ENCODE measurements at places on chromosomes 13 and 19. TPM values are rescaled to one million over a fixed set of nuclear protein-coding genes. Genes with fewer than 3 reads are reported as not detected.

The C1QTNF9B gene
- not detected for total RNA-seq

DNA sequence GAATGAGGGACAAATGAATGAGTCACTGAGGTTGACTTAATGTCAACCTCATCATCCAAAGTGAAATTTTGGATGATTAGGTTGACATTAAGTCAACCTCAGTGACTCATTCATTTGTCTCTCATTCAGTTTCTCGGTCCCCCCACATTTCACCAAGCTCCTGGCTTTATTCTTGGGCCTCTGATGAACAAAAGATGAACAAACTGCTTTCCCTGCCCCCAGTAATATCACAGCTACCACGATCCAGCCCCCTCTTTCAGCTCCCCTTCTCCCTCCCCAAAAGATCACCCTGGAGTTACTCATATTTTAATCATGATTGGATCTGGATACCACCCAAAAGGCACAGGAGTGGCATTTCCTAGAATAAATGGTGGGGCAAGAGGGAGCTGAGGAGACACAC is 10.8 kb downstream of the CEACAM18 start:
- DNase-seq, result no peak

The HSH2D gene
- not detected for total RNA-seq

DNA sequence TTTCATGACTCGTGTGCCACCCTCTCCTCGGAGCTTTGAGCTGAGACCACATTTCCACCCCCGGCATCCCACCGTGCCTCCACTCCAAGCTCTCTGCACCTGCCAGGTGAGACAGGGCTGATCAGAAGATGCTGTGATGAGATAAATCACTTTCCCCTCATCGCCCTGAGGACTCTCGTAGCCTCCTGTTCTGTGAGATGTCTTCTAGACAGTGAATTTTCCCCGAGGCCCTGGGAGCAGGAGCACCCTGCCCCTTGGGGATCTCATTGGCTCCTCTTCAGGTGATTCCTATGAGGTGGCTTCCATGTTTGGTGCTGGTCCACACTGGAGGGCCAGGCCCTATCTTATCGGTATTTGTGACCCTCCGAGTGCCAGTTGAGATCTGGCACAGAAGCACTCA is 154.0 kb upstream of the TSHZ3 start:
- no peak for DNase-seq

The RTBDN gene
- total RNA-seq, result 0.64 TPM

DNA sequence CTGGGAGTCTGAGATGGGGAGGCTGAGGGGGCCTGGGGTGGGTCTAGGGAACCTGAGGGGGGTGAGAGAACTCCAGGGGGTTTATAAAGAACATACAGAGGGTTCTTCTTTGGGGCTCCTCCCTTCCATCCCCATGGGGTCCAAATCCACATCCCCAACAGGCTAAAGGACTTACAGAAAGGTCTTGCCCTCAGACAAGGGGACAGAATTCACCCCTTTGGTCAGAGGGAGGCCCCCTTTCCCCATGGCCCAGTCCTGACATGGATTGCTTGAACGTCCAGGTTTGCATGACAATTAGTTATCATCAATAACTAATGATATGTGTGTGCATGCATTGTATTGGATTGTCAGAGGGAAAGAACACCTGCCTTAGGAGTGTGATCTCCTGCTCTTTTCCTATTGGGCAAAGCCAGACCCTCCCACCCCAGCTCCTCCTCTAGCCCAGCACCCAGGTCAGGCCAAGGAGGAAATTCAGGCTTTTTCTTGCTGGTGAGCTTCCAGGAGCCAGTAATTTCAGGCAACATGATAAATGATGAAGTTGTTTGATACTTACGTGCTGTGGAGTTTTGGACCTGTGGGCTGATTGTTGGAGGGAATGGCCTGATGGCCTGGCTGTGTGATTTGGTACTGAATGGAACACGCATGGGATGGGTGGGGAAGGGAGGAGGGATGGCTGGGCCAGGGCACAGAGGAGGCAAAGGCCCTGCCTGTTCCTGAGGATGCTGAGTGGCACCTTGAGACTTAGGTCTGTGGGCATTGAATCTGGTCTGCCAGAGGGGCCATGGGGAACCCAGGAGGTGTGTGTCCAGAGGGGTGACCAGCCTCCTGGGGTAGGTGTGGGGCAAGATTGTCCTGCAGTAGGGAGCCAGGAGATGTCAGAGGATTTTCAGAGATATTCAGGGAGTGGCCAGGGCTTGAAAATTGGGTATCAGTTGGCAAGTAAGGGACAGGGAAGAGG is 1.1 kb downstream of the KLHL26 start:
- DNase-seq, result no peak

The LRRC25 gene
- 1.00 TPM for total RNA-seq

- no peak for DNase-seq
These were observed 44.2 kb upstream of the PSG2 start for GRCh38 chr19:43126720-43127119.

The KRTDAP gene
- total RNA-seq, result not detected

DNA sequence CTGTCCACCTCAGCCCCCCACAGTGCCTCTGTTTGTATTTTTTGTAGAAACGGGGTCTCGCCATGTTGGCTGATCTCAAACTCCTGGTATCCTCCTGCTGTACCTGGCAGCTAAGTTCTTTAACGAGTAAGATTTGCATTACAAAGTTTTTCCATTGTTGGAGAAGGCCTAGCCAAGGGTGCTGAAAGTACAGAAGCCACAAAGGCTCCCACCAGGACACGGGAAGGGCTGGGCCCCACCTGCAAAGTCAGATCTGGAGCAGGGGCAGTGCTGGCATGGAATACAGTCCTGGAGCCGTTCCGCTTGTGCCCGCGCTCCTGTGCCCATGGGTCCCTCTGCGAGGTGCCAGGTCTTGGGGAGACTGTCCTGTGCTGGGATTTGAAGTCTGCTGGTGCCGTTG is 12.1 kb downstream of the FZR1 start:
- DNase-seq, result no peak

DNA sequence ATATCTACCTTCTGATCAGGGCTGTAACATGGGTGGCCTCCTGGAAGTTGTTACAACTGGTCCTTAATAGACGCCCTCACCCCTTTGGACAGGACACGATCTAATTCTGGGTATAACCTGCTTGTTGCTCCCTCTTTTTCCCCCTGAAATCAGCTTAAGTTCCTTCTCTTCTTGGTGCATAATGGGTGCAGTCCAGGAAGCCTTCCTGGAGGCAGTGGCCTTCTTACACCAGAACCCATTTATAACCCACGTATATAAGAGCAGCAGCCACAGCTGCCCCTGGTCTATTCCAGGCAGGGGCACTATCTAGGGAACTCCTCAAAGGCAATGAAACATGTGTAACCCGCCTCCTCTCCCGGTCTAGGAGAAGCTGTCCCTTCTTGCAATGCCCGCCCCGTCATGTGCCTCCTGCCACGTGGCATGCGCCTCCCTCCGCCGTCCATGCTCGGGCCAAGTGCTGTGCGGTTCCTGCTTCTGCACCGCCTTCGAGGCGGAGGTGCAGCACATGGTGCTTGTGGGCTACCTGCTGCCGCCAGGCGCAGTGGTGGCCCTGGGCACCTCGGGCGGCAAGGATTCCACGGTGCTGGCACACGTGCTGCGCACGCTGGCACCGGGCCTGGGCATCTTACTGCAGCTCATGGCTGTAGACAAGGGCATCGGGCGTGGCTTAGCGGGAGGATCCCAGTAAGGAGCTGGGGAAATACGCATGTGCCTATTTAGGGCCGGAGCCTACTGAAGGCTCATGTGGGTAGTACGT is 27.3 kb downstream of the ZNF175 start:
- DNase-seq, result no peak

GRCh38 chr19:48868114-48868886 is at the start of gene PLEKHA4:
TSS of gene PLEKHA4 (minus strand) at chr19:48868617. CDS start at chr19:48867620, 997 bp downstream.
- DNase-seq, result no peak

- no peak for DNase-seq
These were observed 88.2 kb upstream of the MBNL2 start for GRCh38 chr13:97133955-97134354.

- DNase-seq, result no peak
These were observed 46.3 kb upstream of the DCT start for GRCh38 chr13:94525781-94526180.

DNA sequence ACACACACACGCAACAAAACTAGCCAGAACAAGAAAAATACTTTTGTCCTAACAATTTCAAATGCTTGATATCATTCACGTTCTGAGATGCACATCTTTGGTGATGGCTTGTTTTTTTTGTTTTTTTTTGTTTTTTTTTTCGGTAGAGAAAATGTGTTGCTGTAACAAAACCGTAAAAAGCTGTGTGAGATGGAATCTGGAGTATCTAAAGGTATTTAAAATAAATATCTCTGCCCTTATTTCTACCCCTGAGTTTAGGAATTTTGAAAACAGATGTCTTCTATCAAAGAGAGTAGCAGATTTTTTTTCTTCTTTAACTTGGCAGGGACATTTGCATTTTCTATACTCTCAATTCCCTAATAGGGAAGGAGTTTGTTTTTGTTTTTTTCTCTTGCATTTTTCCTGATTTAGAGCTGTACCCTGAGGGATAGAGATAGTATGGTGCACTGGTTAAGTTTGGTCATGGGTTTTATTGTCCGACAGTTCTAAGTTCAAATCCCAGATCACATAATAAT is 446.6 kb downstream of the KLF5 start:
- no peak for DNase-seq

The GRK1 gene
- 0.45 TPM for total RNA-seq

The ZNF813 gene
- total RNA-seq, result 6.3 TPM

The LRRC63 gene
- total RNA-seq, result 1.7 TPM

DNA sequence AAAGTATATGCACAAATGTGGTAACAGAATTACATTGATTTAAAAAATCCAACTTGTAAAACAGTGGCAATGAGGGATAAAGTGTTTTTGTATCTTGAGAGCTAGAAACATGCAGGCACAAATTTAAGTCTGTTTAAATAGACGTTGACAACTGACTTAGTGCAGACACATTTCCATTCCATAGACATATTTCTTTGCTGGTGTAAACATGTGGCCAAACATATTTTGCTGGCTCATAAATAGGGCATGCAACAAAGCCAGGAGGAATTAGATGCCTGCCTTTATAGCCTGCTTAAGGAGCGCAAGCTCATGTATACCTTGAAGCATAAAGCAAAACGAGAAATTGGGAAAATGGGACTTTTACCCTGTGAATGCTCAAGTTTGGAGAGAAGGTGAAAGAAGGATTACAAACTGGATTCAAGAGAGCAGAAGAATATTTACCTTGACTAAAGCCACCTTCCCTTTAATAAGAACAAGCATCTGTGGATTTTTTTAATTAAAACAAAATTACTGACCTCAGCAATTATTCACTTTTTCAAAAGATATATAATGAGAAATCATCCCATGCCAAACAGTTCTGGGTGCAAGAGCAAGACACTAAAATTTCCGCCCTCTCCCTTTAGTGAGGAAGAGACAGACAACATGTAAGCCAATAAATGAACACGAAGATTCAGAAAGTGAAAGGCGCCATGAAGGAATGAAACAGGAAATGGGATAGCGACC is 71.0 kb downstream of the DCT start:
- DNase-seq, result no peak

DNA sequence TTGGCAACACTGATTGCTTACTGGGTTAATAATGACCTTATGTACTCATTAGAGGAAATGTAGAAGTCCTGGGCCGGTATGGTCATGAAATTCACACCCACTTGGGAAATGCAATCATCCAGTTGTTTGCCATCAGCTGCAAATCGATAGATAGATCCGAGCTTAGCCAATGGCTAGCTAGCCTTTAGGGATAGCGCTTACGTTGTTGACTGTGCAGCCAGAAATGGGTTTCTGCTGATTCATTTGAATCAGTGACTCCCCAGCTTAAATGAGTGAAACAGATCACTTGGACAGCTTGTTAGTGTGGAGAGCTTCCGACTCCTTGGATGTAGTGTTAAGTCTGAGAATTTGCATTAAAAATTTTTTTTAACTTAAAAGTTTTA is 11.8 kb downstream of the IL17D start:
- no peak for DNase-seq

DNA sequence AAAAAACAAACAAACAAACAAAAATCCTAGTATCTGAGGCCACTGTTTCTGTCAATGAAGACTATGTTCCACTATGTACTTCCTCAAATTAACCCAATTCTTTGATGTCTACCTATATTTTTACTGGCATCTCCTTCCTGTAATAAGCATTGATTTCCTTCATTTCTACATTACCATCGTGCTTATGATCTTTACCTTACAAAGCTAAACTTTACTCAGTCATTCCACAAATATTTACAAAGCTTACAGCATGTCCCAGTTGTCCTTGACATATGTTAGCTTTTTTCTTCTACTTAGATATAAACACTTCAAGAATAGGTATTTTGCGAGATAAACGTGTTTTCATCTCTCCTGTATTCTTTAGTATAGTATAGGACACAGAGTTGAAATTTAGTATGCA is 1090.9 kb downstream of the PCDH9 start:
- no peak for DNase-seq

The BAX gene
- 8.0 TPM for total RNA-seq

DNA sequence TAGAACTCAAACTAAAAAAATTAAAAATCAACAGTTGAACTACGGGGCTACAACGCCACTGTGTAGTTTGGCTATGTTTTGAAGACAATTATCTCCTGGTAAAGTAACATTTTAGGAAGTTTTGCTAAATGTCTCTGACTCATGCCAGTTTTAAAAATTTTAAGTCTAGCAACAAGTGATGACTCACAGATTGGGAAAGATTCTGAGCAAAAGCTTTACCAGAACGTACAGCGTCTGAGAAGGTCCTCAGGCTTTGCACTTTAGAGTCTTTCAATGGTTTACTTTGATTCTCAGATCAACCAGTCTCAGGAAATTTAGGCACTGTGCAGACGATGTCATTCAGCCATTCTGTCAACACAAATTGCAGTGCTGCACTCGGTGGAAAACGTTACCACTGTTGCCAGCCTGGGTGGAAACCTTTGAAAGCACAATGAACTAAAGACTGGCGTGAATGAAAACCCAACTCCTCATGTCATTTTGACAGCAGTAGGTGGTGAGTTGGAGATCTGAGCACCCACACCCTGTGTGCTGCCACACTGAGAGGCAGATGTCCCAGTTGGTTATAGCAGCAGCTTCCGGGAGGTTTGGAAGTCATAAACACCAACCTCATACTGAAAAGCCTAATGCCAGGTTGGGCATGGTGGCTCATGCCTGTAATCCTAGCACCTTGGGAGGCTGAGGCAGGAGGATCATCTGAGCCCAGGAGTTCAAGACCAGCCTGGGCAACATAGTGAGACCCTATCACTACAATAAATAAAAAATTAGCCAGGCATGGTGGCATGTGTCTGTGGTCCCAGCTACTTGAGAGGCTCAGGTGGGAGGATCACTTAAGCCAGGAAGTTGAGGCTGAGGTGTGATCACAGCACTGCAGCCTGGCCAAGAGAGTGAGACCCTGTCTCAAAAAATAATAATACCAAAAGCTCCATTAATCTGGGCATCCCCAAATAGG is 6.3 kb upstream of the WTIP start:
- no peak for DNase-seq
